Activated CD4-positive, alpha-beta T cell treated with anti-CD3 and anti-CD28 coated beads, Interleukin-2, amount 10 ng/mL, durations not matched to agents 24 days and 14 days (primary cell): ENCODE measurements at places on chromosomes 2 and 18.

GRCh38 chr18:5516841-5517240, 27.0 kb downstream of the EPB41L3 start:
- DNase-seq = no peak
- no peaks in the 10 kb centered on the region for H3K4me1 ChIP-seq
- no peak overlapping the region for H3K4me3 ChIP-seq
- H3K27me3 ChIP-seq = no peaks in the 10 kb centered on the region
- no peaks in the 10 kb centered on the region for H3K36me3 ChIP-seq
- no peak overlapping the region for H3K27ac ChIP-seq

GRCh38 chr2:191910518-191910917, 63.6 kb upstream of the CAVIN2 start:
- H3K27ac ChIP-seq = no peak overlapping the region
- no peak overlapping the region for H3K4me3 ChIP-seq
- no peak for DNase-seq
- H3K27me3 ChIP-seq = no peaks in the 10 kb centered on the region

- H3K27me3 ChIP-seq = no peaks in the 10 kb centered on the region
- H3K36me3 ChIP-seq = no peaks in the 10 kb centered on the region
- H3K4me1 ChIP-seq = no peaks in the 10 kb centered on the region
- no peak for DNase-seq
- H3K4me3 ChIP-seq = no peak overlapping the region
Measured at GRCh38 chr2:153091344-153091743, 372.9 kb downstream of the ARL6IP6 start.

DNA sequence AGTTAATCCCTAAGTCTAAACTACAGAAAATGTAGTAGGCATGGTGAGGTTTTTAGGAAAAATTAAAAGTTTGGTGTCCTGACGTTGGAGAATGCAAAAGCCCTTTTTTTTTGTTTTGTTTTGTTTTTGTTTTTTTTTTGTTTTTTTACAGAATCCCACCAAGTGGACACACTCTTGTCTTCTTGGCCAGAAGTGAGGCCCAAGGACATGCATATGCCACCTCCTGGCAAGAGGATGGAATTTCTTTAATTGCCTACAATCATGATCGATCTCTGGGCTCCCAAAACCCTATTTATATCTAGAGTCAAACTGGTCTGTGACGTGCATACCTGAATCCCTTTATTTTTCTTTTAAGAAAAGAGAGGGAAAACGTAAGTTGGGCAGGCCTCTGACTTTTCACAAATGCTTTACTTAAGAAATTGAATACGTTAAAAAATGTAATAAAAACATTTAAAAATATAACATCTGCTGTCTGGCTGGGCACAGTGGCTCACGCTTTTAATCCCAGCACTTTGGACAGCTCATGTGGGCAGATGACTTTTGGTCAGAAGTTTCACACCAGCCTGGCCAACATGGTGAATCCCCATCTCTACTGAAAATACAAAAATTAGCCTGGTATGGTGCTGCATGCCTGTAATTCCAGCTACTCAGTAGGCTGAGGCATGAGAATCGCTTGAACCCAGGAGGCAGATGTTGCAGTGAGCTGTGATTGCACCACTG, 502.7 kb downstream of the CBLN2 start:
- no peaks in the 10 kb centered on the region for H3K27me3 ChIP-seq
- no peaks in the 10 kb centered on the region for H3K36me3 ChIP-seq
- no peak for DNase-seq
- no peak overlapping the region for H3K4me3 ChIP-seq
- no peak overlapping the region for H3K27ac ChIP-seq
